HCT116 (cell line): ENCODE measurements at places on chromosomes 2 and 18.

DNA sequence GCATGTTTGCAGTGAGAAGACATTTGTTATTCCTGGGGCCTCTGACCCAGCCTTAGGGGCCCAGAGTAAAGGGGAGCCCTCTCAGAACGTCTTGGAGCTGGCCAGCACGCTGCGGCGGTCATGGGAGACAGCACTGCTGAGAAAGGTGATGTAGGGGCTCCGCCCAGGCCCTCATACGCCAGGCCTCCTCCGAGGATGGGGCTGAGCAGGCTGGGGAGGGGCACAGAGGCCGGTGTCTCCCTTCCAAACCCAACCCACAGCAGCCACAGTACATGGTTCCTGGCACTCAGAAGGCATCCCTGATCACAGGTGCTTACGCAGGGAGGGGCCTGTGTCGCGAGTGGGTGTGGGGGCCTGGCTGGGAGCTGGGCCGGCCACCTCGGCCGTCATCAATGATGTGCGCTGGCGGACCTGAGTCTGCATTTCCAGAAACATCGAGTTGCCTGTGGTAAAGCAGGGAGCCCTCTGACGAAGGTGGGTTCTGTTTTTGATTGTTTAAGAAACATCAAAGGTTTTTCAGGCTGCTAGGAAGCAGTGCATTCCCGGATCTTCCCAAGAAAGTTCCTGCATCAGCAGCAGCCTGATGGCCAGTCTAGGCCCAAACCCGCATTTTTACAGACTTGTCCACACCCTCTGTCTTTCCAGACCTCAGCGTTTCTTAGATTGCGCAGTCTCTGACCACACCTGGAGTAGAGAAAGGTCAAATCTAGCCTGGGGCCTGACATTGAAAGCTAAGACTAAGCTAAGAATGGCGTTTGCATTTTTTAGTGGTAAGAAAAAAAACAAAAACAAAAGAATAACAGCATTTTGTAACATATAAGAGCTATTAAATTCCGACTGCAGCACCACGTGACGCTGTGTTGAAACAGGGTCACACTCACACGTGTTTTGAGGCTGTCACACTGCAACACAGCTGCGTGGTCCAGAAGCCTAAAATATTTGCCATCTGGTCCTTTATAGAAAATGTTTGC lies 51.2 kb upstream of the PXDN start:
- no peak for DNase-seq

GRCh38 chr2:177574356-177574755 lies 181.8 kb downstream of the AGPS start:
- no peak for DNase-seq

DNA sequence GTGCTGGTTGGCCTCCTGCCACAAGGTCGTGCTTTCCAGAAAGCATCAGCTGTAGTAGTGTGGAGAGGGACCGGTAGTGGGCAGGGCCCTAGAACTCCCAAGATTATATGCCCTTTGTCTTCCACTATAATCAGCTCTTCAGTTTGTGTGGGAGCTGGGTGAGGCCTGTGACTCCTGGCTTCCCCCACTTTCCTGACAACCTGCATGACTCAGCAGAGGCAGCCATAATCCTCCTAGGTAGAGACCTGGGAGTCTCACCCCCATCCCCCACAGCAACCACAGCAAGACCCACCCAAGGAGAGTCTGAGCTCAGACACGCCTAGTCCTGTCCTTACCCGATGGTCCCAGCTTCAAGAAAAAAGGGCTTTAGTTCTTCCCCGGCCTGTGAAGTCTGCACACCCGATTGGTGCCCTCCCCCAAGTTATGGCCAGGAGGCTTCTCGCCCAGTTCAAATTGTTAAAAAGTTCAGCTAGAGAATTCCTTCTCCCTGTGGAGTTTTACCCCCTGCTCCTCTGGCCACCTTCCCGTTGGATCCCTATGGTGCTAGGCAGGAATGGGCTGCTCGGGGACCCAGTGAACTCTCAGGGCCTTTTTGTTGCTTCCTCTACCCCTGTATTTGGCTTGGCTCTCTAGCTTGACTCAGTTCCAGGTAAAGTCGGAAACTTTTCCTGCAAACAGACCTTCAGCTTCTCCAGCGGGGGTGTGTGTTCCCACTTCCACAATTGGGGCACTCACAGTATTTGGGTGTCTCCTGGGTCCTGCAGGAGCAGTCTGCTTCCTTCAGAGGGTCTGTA lies 57.8 kb upstream of the FAM237A start:
- no peak for DNase-seq

GRCh38 chr2:26735883-26736588 lies 28.0 kb upstream of the SLC35F6 start:
- DNase-seq = no peak

- DNase-seq = no peak
Measured at GRCh38 chr2:205749078-205749477, 66.8 kb downstream of the NRP2 start.
